ENCODE measurements at places on chromosomes 4 and X.

GRCh38 chrX:37958525-37959211, 47.7 kb upstream of the SYTL5 start:
- peak; percentile 6 for DNase-seq

GRCh38 chr4:27861381-27861787, 1000.7 kb downstream of the STIM2 start:
- DNase-seq = peak; percentile 68

DNA sequence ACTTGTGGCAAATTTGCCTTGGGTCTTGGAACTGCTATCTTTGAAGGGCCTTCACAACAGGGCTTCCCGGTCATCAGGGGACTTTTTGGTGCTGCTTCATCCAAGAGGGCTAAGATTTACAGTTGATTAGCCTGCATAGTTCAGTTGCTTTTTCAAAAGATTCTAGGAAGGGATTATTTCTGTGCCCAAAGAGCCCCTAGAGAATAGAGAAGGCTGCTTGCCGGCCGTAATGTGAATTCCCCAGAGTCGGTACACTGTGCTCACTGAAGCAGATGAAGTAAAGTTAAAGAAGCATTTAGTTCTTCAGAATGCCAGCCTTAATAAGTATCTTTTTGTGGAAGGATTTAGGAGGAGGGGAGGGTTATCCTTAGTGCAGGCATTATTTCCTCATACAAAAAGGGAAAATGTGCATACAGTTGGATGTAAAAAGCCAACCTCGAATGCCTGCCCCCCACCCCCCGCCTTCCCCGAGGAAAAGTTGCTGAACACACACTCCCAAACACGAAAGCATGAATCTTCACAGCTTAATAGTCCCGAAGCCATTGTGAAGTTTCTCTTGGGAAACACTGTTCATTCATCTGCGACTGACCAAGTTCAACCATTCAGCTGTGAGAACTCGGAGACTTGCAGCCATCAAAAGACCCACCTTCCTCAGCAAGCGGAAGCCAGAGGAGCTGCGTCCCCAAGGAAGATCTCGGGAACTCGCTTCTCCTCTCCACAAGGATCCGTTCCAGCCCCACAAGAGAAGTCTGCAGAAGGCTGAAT, 47.6 kb downstream of the ANOS1 start:
- no peak for DNase-seq

DNA sequence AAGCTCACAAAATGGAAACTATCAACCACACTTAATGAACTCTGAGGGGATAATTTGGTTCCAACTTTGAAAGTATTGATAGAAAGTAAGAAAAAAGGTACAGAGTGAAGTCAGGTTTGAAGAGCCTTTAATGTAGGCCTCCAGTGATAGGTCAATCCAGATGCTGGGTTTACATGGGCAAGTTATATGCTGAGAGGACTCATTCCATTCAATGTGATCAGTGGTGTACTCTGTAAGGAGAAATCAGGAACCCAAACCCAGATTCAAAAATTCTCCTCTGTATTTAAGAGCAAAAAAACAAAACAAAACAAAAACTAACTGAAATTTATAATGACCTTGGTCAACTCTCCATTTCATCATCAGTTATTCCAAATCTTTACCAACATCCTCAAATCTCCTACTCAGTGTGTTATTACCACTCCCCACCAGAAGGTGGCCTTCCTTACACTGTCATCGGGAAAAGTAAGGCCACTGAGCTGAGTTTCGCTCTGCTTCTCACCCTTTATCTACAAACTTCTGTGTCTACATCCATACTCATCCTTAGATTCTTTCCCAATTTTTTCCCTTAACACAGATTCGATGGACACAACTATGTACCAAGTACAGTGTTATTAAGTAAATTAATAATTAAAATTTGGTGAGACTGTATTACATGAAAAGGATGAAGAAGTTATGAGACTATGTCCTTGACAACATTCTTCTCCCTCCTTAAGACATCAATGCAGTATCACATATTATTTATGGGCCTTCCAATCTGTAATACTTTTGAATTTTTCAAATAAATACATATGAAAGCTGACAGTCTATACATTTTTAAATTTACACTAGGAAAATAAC, 88.3 kb downstream of the ZAR1 start:
- peak; percentile 86 for DNase-seq

DNA sequence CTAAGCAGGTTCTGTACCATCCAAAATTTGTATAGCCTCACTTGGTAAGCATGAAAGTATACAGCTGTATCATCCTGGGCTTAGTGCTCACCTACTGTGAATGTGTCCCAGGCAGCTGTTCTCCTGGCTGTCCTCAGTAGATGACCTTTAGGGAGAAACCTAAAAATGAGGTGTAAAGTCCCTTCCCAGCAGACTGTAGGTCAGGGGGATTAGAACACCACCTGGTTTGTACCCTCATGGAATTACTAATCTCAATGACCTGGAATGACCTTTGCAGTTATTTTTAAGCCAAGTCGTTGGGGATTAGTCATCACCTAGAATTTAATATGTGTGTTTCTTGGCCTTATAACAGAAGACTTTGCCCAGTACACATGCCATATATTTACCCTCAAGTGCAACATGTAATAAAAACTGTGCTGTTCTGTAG, 39.1 kb upstream of the MBTPS2 start:
- DNase-seq = peak; percentile 40

DNA sequence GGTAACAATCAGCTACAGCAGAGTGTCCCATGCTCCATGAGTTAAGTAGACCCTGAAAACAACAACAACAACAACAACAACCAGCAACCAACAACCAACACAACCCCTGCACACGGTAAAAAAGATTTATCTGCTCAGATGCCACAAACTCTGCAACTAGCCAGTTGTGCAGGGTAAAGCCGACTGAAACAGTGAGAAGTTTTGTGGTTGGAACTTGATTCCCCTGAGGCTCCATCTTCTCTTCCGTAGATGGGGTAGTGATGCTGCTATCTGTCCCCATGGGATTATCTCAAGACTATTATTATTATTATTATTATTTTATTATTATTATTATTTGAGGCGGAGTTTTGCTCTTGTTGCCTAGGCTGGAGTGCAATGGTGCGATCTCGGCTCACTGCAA, 50.6 kb upstream of the RAPGEF2 start:
- no peak for DNase-seq

DNA sequence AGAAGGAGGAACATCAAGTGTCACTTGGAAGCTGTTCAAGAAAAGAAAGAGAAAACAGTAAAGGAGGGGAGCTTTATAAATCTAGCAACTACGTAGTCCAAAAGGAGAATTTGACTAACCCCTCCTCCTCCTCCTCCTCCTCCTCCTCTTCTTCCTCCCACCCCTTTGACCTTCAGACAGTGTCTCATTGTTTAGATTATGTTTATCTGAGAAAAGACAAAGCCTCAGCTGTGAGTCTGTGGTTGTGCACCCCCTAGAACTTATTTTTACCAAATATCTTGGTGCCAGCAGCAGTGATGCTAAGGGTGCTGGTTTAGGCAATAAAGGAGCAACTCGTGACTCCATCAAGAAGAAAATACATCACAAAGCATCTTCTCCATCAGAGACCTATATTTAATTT, 68.9 kb upstream of the BMP2K start:
- no peak for DNase-seq

- no peak for DNase-seq
Measured at GRCh38 chrX:148628621-148629020, 128.2 kb downstream of the AFF2 start.

- peak; percentile 39 for DNase-seq
Measured at GRCh38 chrX:120514236-120514635, 45.1 kb upstream of the LAMP2 start.

DNA sequence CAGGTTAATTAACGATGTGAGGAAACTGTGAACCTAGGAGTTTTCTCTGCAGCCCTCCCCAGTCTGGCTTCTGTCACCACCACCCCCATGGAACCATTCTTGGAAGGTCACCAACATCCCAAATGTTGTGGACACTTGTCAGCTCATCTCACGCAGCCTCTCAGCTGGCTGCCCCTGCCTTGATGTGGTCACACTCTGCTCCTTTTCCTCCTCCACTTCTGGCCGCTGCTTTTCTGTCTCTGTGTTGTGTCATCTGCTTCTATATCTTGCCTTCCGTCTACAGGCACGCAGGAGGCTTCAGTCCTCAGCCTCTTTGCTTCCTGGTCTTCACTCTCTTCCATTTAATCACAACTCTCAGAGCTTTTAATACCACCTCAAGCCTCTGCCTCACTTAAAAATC, 371.5 kb upstream of the SLIT2 start:
- peak; percentile 17 for DNase-seq

GRCh38 chr4:41753942-41754341, 5.4 kb upstream of the PHOX2B start:
- DNase-seq = no peak

- DNase-seq = no peak
Measured at GRCh38 chrX:13189380-13189779, 130.5 kb downstream of the ATXN3L start.

DNA sequence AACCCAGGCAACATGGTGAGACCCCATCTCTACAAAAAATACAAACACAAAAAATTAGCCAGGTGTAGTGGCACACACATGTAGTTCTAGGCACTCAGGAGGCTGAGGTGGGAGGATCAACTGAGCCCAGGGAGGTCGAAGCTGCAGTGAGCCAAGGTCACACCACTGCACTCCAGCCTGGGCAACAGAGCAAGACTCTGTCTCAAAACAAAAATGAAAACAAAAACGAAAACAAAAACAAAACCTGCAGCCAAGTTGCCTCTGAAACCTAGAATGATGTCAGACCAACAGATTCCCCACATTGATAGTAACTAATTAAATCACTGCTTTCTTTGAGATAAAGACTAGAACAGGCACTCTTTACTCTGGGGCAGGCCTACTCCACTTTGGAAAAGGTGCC, 104.5 kb downstream of the AMELX start:
- no peak for DNase-seq

DNA sequence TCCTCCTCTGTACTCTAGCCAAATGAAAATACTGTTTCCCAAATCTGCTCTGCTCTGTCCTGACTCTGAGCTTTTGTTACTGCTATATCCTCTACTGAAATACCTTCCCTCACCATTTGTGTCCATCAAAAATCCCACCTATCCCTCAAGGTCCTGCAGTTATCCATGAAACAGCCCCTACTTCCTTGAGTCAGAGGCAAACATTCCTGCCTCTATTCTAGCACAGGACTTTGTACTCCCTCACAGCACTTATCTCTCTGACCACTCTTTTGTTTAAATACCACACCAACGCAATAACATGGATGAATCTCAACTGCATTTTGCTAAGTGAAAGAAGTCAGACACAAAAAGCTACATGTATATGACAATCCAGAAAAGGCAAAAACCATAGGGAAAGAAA, 10.5 kb upstream of the RNF128 start:
- no peak for DNase-seq

GRCh38 chr4:16663732-16664131, 234.7 kb downstream of the LDB2 start:
- DNase-seq = peak; percentile 40

DNA sequence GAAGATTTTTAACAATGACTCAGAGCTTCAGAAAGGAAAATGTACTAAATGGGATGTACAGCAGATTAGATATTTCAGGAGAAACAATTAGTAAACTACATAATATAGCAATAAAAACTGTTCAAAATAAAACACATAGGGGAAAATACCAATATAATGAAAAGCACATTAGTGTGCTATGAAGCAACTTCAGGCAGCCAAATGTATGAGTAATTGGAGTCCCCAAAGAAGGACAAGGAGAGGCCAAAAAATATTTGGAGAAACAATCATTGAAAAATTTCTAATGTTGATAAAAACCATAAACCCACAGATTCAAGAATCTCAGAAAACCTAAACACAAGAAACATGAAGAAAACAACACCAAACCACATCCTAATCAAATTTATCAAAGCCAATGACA, 129.3 kb upstream of the CHRDL1 start:
- no peak for DNase-seq

- DNase-seq = peak; percentile 37
Measured at GRCh38 chr4:87179751-87180150, 40.7 kb downstream of the KLHL8 start.

- DNase-seq = peak; percentile 38
Measured at GRCh38 chrX:53714580-53715345, 28.2 kb upstream of the HUWE1 start.

DNA sequence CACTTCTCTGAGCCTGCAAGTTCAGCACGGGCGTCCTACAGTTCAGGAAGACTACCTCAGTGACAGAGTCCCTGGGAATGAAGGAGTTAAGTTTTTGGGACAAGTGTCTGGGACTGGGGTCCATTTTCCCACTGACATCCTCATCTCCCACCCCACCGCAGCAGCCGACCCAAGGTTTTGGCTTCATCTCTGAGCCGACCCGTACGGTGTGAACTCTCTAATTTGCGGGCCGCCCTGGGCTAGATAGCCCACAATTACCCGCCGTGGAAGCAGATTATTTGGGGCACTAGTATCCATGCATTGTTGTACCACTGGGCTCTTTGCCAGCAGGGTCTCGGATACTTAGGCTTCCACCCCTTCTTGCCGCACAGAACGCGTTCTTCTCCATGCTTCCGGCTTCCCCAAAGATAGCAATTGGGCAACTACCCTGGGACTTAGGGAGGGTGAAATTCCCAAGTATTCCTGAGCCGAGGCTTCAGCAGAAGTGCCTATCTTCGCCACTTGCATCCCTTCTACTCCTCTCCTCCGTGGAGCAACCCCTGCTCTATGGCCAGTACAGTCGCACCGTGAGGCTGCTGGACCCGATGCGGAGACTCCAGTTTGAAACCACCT, 2.4 kb downstream of the IL1RAPL2 start:
- no peak for DNase-seq

GRCh38 chr4:162565730-162566129, 401.9 kb upstream of the FSTL5 start:
- no peak for DNase-seq

DNA sequence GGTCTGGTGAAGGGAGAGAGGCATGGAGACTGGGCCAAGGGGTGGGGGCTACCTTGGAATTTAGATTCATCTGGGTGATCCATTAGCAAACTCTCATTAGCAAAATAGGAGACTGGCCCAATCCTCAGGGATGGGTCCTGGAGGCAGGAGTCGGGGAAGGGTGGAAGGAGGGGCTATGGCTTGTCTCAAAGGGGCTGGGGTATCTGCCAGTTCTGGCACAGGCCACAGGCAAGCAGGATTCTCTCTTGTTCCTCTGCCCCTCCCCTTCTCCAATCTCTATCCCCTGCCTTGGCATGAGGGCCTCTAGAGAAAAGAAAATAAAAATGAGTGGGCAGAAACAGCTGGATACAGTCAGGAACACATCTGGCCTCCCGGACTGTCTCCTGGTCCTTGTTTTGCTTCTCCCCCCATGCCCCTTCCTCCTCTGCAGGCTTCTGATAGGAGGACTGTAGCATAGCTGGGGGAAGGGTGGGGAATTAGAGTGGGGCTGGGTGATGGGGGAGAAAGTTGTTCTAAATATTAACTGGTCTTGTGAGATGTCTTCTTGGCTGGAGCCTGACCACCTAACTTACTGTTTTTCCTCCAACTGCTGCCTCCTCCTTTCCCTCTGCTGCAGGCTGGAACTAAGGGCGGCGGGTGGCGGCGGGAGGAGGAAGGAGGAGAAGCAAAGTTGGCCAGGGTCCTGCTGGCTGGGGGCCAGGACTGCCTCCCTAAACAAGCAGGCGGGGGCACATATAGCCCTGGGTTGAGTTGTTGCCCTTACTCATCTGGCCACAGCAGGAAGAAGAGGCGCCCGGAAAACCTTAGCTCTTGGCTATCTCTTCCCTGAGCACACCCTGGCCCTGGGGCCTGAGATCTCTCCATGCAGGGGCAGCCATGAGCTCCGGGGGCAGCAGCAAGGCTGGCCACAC, 53.3 kb upstream of the LAS1L start:
- peak; percentile 86 for DNase-seq
